Mononuclear cell (primary cell): ENCODE measurements at places on chromosomes 6 and 20. TPM values are rescaled to one million over a fixed set of nuclear protein-coding genes. Genes with fewer than 3 reads are reported as not detected.

The CD24 gene
- 2.4 TPM for total RNA-seq

The C6orf52 gene
- total RNA-seq, result not detected

The CST7 gene
- total RNA-seq, result 48.1 TPM

The OPRM1 gene
- total RNA-seq, result not detected

The TULP4 gene
- 105 TPM for total RNA-seq

The ESR1 gene
- total RNA-seq, result 0.63 TPM

The PHACTR1 gene
- total RNA-seq, result 81.6 TPM

The BMP6 gene
- total RNA-seq, result 7.7 TPM

The MUC22 gene
- not detected for total RNA-seq

The KCNS1 gene
- not detected for total RNA-seq

The PAK1IP1 gene
- total RNA-seq, result 7.6 TPM

The KCNK5 gene
- 0.31 TPM for total RNA-seq

The CTAGE9 gene
- total RNA-seq, result not detected

The PARD6B gene
- total RNA-seq, result 4.3 TPM

The MOG gene
- not detected for total RNA-seq

The FILIP1 gene
- under 0.01 TPM for total RNA-seq

The ABCF1 gene
- total RNA-seq, result 30.5 TPM

The BHLHE23 gene
- total RNA-seq, result not detected

The HLA-DOA gene
- total RNA-seq, result 16.2 TPM

The CD2AP gene
- total RNA-seq, result 42.8 TPM

The PERP gene
- total RNA-seq, result 0.73 TPM

The PPP1R3G gene
- total RNA-seq, result 0.31 TPM

The RBPJL gene
- total RNA-seq, result not detected

The SPATS1 gene
- total RNA-seq, result not detected

The MTCH1 gene
- 176 TPM for total RNA-seq

The FNDC11 gene
- 0.84 TPM for total RNA-seq

The CHRNA4 gene
- not detected for total RNA-seq

The BPIFB2 gene
- not detected for total RNA-seq

The MLIP gene
- total RNA-seq, result not detected

The SUMO4 gene
- 16.9 TPM for total RNA-seq

The ZNF341 gene
- total RNA-seq, result 0.73 TPM

The RAB44 gene
- total RNA-seq, result 1.3 TPM

The KDM1B gene
- total RNA-seq, result 19.1 TPM

The SLC17A2 gene
- total RNA-seq, result not detected

The OR12D1 gene
- total RNA-seq, result not detected

The PRR18 gene
- not detected for total RNA-seq
